Gastroesophageal sphincter (tissue), 4 donors: ENCODE measurements at places on chromosomes 3 and 15.

DNA sequence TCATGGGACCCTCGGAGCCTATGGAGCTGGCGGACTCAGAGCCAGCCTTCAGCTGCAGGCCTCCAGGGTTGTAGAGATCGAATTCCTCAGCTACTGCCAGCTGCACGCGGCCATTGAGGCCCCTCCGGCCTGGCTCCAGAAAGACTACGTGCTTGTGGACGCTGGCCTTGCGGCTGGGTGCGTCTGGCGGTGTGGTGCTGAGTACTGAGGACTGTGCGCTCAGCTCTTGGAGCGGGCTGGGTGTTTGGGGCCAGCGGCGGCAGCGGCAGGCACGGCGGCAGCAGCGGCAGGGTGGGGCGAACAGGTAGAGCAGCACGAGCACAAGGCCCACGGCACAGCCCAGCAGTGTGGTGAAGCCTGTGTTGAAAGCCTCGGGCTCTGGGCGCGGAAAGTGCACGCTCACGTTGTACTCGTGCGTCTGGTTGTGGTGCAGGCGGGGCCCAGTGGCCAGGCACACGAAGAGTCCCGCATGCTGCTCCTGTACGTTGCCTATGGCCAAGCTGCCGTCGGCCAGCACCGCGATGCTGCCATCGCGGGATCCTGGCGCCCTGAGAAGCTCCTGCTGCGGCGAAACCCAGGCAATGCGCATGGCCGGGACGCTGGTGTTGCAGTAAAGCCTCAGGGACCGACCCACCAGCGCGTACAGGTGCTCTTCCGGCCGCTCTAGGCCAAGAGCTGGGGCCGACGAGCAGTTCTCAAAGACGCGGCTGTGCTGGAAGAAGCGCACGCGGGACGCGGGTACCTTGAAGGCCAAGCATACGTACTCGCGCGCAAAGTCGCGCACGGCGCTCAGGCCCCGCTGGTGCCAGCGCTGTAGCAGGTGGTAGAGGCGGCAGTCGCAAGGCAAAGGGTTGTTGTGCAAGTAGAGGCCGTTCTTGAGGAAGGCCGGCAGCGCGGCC, 1.3 kb downstream of the AMIGO3 start:
- no peak for ATAC-seq

DNA sequence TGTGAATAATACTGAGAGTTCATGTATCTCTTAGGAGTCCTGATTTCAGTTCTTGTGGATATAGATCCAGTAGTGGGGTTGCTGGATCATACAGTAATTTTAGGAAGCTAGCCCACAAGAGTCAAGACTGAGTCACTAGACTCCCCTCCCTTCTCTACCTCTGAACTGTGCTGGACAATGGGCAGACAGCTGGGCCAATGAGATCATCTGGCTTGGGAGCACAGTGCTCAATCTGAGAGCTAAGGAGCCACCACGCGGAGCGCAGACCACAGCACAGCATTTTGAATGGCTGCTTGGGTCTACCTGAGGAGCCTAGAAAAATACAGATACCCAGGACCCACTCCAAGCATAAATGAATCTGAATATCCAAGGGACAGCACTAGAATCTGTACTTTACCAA, 32.5 kb downstream of the WNT5A start:
- no peak for ATAC-seq

- no peak for ATAC-seq
Observed at GRCh38 chr3:50630394-50630793, 13.4 kb downstream of the MAPKAPK3 start.

- ATAC-seq, result no peak
Observed at GRCh38 chr3:9102240-9102981, 139.1 kb upstream of the RAD18 start.

GRCh38 chr15:57296473-57297162, 79.7 kb upstream of the CGNL1 start:
- ATAC-seq, result no peak

GRCh38 chr3:44120721-44121582, 120.7 kb upstream of the TOPAZ1 start:
- no peak for ATAC-seq

- ATAC-seq, result no peak
Observed at GRCh38 chr3:141410846-141411245, 42.5 kb downstream of the ZBTB38 start.

- ATAC-seq, result no peak
Observed at GRCh38 chr15:74374648-74375302, 7.3 kb upstream of the CYP11A1 start.

GRCh38 chr3:142647856-142648255, 51.7 kb downstream of the PLS1 start:
- ATAC-seq, result no peak

DNA sequence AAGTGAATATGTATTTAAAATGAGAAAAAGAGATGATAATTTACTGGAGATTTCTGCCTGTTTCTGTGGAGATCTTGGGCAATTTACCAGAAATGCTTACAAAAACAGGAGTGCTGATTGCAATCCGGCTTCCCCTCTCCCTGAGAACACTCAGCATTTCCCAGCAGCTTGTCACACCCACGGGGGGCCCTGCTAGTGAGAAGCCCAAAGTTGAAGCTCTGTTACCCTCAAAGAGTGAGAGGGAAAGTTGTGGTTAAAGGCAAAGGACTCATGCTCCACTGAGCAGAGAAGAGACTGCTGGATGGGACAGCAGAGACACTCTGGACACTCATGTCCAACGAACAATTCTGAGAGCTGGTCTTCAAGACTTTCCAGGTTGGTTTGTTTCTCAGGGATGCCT, 2.9 kb downstream of the MCTP2 start:
- no peak for ATAC-seq

GRCh38 chr15:73518180-73518862, 75.4 kb downstream of the REC114 start:
- no peak for ATAC-seq

DNA sequence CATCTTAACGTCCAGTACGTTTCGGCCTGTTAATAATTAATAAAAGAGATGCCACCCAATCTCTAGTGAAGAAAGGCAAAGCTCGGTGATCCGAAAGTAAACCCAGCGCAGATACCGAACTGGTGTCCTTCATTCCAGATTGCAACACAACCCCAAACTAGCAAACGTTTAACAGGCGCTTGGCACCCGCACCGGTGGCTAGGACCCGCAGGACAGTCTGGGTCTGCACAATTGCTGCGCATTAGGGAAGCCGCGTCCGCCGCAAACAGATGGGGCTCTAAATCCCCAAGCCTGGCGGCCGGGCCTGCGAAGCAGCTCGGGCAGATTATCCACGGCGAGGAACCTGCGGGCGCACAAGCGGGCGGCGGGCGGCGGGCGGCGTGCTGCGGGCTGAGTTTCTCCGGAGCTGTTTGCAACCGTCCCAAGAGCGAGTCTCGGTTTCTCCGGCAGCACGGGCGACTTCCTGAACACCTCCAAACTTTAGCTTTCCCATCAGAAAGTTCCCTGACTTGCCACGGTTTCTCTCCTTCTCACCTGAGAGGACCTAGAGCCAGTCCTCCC, 112.1 kb upstream of the ICE2 start:
- peak; percentile 14 for ATAC-seq

DNA sequence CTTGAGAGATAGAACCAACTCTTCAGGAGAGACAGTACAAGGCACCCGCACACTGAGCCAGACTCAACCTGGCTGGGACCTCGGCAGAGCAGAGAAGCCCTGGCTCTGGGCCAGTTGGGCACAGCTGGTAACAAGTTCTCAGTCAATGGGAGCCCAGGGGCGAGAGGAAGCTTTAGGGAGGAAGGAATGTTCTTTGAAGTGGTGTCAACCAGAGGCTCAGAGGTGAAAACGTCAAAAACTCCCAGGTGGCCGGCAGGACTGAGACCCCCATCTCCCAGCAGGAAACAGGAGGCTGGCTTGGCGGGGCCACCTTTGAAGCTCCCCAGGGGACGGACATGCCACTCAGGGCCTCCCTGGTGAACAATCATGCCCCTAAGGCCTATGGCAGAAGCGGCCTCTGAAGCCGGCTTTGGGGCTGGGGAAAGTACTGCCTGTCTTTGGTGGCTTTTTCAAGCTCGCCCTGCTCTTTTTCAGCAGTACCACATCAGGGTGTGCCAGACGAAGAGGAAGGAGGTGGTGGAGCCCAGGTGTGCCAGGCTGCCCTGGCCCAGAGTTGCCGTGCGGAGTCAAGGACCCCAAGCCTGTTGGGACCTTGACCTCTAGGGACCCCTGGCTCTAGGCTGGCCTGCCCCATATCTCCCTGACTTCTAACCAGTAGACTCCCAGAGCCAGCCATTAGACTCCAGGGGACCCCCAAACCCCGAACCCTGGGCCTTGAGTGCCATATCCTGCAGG, 16.7 kb upstream of the TBC1D21 start:
- no peak for ATAC-seq

DNA sequence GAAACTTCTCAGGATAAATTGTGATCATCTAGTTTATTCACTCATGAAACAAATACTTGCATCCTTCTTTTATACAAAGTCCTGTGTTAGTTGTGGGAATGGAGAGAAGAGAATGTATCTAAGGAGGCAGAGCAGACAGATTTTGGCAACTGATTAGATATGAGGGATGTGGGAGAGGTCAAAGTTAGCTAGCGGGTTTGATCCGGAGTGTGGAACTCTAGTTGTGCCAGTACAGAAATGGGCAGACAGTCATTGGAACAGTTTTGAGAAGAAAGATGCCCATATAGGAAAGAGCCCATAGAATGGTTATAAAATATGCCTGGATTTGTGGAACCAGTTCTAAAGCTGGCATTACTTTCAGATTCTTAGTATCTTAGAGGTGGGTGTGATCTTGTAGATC, 141.1 kb downstream of the FNDC3B start:
- ATAC-seq, result no peak

- no peak for ATAC-seq
Observed at GRCh38 chr15:25368850-25369249, 70.0 kb downstream of the UBE3A start.

DNA sequence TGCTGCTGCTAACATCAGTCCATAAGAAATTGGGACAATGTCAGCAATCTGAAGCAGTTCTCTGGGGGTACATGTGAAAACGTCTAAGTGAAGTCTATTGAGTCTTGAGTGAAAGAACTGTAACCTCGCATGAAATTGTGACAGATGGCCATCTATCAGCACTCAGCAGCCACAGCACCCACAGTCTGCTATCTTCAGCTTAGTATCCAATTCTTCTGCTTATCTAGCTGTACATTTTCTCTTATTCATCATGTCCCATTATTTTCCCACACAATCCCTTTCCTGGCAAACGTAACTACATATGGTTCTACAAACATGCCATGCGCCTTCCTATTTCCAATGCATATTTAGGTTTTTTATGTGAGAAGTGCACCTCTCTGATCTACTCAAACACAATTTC, 629.7 kb downstream of the NTRK3 start:
- no peak for ATAC-seq

DNA sequence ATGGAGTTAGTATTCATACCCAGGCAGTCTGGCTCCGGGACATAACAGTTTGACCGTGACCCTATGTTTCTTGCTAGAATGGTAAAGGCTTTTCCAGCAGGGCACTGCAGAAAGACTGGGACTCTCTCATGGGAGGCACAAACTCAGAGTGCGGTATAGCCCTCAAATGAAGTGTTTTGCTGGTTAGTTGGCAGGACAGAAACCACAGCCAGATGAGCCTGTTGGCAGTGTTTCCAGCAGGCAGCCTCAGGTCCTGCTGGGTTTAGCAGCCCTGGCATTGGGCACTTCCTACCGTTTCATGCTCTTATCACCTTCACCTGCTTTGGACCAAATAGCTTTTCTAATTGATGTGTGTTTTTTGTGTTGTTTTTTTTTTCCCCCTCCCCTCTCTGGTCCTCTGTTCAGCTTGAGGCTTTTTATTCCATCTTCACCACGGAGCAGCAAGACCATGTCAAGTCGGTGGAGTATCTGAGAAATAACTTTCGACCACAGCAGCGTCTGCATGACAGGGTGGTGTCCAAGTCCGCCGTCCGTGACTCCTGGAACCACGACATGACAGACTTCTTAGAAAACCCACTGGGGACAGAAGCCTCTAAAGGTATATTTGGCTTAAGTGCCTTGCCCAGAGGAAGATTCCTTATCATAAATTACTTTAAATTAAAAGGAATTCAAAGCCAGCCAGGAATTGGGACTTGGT, 205.6 kb downstream of the FEZF2 start:
- no peak for ATAC-seq

DNA sequence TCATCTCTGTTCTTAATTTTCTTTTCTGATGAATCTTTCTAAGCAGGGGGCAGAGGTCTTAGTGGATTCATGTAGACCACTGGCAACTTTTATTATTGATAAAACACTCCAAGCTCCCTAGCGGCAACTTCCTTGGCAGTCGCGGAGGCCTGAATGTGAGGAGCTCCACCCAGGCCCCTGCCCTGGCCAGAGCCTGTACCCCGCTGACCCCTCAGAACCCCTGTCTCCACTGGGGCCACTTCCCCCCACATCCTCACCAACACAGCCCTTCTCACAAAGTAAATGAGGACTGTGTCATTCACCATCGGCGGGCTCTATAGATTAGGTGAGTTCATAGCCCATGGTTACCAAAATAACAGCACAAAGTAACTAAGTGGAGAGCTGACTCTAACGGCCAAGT, 111.6 kb downstream of the TPRA1 start:
- ATAC-seq, result no peak

- ATAC-seq, result no peak
Observed at GRCh38 chr3:54026543-54026942, 95.8 kb upstream of the CACNA2D3 start.

DNA sequence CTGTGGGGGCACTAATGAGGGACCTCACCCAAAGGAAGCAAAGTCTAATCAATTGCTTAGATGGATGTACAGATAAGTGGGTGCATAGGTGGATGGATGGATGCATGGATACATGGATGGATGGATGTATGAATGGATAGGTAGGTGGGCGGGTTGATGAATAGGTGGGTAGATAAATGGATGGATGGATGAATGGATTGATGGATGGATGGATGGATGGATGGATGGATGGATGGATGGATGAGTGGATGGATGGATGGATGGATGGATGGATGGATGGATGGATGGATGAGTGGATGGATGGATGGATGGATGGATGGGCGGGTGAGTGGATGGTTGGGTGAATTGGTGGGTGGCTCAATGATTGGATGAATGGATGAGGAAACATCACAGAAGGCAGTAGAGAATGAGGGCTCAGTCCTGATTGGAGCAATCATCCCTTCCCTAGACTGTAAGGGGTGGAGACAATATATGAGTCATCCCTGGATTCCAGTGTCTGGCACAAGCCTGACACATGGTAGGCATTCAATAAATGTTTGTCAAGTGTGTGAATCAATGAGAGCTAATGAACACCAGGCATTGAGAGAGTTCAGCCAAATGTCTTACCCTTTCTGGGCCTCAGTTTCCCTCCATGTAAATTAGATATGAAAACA, 40.4 kb upstream of the PXYLP1 start:
- no peak for ATAC-seq

GRCh38 chr3:10547841-10548783, 42.7 kb upstream of the ATP2B2 start:
- ATAC-seq, result no peak

GRCh38 chr3:139954146-139954860, 19.3 kb downstream of the CLSTN2 start:
- ATAC-seq, result no peak

- no peak for ATAC-seq
Observed at GRCh38 chr3:43874731-43875130, 184.0 kb downstream of the ABHD5 start.

- ATAC-seq, result no peak
Observed at GRCh38 chr15:96262549-96263489, 67.7 kb upstream of the NR2F2 start.
